ENCODE measurements at places on chromosomes 7 and 10. TPM values are rescaled to one million over a fixed set of nuclear protein-coding genes. Genes with fewer than 3 reads are reported as not detected.

Gene DAGLB
- total RNA-seq: 6.7 TPM

Gene DNAH11
- total RNA-seq: 0.08 TPM

Gene CPEB3
- 14.1 TPM for total RNA-seq

Gene ZNF425
- 0.60 TPM for total RNA-seq

Gene SFTPA1
- total RNA-seq: 0.24 TPM

Gene C10orf90
- total RNA-seq: not detected

Gene KCNIP2
- total RNA-seq: 409 TPM

Gene MARVELD1
- total RNA-seq: 8.9 TPM

Gene DDC
- total RNA-seq: not detected

Gene PTPN20
- 14.3 TPM for total RNA-seq

Gene SPDYE16
- not detected for total RNA-seq

Gene CYP2C19
- total RNA-seq: not detected

Gene SPDYE9
- total RNA-seq: not detected

Gene FHIP2A
- total RNA-seq: 25.2 TPM

Gene FAM185A
- total RNA-seq: 8.0 TPM

Gene GIMAP1
- total RNA-seq: 5.8 TPM

Gene CUEDC2
- total RNA-seq: 84.5 TPM

Gene CTTNBP2
- 1.5 TPM for total RNA-seq

Gene TRPV6
- total RNA-seq: not detected

Gene SFTPD
- 0.43 TPM for total RNA-seq

Gene GLI3
- 3.9 TPM for total RNA-seq

Gene TMEM130
- total RNA-seq: not detected

Gene NOLC1
- total RNA-seq: 25.8 TPM

Gene SPACDR
- total RNA-seq: 0.35 TPM

Gene KEL
- 0.62 TPM for total RNA-seq

Gene MAT1A
- total RNA-seq: 0.19 TPM

Gene ANKRD2
- 418 TPM for total RNA-seq

Gene TAS2R3
- 0.43 TPM for total RNA-seq

Gene TUBAL3
- total RNA-seq: not detected

Gene STARD3NL
- 22.9 TPM for total RNA-seq

Gene FGFR2
- total RNA-seq: 0.70 TPM

Gene PRPS1L1
- not detected for total RNA-seq

Gene GUSB
- 18.3 TPM for total RNA-seq

Gene NKX1-2
- not detected for total RNA-seq

Gene CPA1
- not detected for total RNA-seq

Gene NEBL
- total RNA-seq: 666 TPM

Gene IL6
- total RNA-seq: 0.60 TPM

Gene CPXM2
- total RNA-seq: 4.6 TPM

Gene C10orf62
- 0.97 TPM for total RNA-seq

Gene IFT22
- total RNA-seq: 26.5 TPM

Gene CYP3A4
- total RNA-seq: not detected

Gene PLAC9
- total RNA-seq: 45.2 TPM

Gene CALHM1
- total RNA-seq: not detected

Gene SSC4D
- 1.3 TPM for total RNA-seq

Gene PVRIG
- not detected for total RNA-seq

Gene NEUROG3
- not detected for total RNA-seq

Gene PKD2L1
- total RNA-seq: not detected

Gene DYDC2
- not detected for total RNA-seq

Gene NEUROD6
- total RNA-seq: not detected

Gene AVPI1
- 8.7 TPM for total RNA-seq

Gene GPR141
- 0.60 TPM for total RNA-seq

Gene ADIRF
- 54.6 TPM for total RNA-seq

Gene SEMA3D
- total RNA-seq: 1.6 TPM

Gene NPFFR1
- not detected for total RNA-seq

Gene ITGA8
- total RNA-seq: 1.7 TPM
